Activated naive CD4-positive, alpha-beta T cell treated with anti-CD3 and anti-CD28 coated beads, Interleukin-2, amount 50 U/mL, for 16 hours (primary cell): ENCODE measurements at places on chromosomes 6 and 20.

GRCh38 chr6:33993653-33994471 is 152.0 kb downstream of the GRM4 start:
- DNase-seq: no peak

DNA sequence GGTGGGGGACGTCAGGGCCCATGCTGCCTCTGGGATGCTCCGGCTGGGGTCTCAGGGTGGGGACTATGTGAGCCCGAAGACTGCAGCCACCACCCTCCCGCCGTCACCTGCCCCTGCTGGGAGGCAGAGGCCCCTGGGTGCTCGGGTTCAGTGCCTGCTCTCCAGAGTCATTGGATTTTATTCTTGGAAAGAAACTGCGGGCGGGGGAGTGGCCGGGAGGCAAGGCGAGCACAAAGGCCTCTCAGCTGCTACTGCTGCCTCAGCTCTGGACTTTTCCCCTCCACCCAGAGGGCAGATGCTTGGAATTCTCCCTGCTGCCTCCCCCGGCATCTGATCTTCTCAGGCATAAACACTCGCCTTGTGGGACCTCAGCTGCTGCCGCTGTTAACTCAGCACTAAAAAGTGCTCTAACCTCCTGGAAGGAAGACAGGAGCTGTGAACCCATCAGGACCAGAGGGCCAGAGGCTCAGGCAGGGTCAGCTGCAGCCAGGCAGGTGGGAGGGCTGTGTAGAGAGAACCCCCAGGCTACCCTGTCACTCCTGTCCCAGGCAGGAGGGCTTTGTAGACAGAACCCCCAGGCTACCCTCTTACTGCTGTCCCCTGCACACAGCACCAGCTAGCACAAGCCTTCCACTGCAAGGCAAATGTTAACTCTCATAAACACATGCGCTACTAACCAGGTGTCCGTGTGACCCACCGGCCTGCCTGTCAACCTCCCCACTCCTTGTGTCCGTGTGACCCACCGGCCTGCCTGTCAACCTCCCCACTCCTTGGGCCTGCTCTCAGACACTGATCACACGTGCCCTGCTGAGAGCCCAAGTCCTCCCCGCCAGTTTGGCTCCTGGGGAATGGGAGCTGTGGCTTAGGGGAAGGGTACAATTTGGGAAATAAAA is 9.4 kb upstream of the FRMD1 start:
- DNase-seq: no peak

DNA sequence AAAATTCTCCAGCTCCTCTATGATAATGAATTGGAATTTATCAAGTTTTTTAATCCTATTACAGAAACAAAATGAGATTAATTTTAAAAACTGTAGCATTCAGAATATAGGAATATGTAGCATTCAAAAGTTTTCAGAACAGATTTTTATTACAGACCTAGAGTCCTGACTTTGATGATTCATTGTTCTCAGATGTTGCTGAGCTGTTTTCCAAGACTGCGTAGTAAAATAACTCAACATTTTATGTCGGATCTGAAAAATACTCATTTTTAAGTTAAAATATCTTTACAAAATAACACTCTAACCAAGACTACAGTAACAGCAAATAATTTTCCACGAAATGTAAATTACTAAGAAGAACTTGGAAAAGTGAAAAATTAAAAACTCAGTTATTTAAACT is 67.1 kb downstream of the SYCP2 start:
- no peak for DNase-seq

DNA sequence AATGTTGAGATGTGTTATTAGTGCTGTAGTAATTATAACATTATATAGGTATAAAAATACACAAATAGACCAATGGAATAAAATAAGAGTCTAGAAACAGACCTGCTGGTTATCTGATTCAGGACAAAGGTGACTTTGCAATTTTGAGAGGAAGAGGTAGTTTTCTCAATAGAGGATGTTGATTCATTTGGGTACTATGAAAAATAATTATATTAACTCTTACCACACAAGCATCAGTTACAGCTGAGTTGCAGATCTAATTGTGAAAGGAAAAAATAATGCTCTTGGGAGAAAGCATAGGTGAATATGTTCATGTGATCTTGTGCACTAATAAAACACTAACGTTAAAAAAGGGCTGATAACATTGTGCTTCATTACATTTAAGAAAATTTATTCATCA is 103.0 kb downstream of the BCKDHB start:
- DNase-seq: no peak

DNA sequence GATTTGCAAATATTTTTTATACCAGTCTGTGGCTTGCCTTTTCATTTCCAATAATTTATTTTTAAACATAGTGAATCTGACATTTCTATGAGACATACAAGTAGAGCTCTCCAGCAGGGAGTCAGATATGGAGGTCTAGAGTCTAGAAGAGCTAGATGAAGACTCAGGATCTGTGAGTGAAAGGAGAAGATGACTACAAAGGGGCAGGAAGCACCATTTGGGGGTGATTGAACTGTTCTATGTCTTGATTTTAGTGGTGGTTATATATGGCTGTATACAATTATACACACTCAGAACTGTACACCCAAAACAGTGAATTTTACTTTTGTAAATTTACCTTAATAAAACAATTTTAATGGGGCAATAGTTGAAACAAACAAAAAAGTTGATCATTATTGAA is 127.9 kb upstream of the BACH2 start:
- DNase-seq: no peak

DNA sequence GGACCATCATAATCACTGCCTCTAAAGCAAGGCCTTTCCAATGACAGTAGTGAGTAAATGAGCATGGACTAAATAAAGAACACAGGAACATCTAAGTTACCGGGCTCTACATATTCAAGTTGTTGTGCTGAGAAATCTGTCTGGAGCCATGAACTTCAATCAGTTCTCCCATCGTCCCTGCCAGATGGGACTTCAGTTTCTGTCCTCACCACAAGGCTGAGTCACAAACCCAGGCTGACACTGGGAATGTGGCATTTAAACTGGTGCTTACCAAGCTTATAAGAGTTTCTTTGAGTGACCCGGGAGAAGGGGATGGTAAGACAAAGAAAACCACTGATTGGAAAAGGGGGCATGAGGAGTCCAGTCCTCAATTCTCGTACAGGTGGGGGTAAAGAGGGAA is 497.0 kb downstream of the MAFB start:
- no peak for DNase-seq

- DNase-seq: no peak
Observed at GRCh38 chr6:155157101-155157500, 106.7 kb upstream of the CLDN20 start.

- DNase-seq: no peak
Observed at GRCh38 chr6:13920552-13920951, 4.2 kb upstream of the RNF182 start.

GRCh38 chr6:12324099-12324498 is 33.9 kb downstream of the EDN1 start:
- no peak for DNase-seq

DNA sequence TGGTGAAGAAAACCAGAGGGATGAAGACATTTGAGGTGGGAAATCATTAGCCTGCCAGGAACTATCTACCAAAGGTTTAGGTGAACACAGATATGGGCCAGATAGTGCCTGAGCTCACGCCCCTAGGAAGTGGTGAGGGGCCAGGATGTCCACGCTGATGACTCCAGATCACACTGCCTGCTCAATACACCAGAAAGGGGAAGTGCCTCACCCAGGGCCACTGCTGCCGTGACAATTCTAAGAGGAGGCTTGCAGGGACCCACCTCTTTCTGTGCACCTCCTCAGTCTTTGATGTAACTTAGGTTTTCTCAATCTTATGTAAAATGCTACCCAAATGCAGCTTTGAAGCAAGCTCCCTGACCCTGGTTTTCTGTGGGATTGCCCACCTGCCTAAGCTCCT is 5.4 kb upstream of the RAB44 start:
- DNase-seq: no peak

DNA sequence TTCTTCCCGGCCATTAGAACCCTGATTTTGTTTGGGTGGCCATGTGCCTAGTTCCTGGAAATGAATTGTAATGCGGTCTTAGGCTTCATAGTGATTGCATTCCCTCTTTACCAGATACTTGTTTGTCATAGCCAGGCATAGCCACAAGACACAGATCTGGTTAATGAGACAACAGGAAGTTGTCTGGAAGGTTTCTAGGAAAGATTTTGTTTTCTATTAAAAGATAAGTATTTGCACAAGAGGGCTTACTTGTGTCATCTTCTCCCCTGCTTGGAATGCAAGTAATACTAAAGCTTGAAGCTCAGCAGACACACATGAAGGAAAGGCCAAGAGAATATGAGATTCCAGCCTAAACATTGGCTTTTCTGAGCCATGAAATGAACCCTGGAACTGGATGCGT is 12.9 kb downstream of the FARS2 start:
- DNase-seq: no peak

DNA sequence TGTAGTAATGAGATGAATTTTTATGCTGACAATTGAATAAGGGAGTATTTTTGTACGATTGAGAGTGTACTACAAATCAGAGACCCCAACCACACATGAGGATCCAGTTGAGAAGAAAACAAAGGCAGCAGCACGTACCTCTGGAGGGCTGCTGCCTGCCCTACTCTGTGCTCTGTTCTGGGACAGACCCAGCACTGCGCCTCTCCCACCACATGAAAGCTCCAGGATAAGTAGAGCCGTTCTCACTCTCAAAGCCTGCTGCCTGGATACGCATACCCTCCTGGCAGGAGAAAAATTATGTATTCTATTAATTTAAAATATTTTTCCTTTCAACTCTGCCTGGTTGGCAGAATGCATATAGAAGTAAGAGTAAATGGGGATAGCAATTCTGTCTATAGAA is 11.5 kb upstream of the TRAF3IP2 start:
- DNase-seq: no peak

DNA sequence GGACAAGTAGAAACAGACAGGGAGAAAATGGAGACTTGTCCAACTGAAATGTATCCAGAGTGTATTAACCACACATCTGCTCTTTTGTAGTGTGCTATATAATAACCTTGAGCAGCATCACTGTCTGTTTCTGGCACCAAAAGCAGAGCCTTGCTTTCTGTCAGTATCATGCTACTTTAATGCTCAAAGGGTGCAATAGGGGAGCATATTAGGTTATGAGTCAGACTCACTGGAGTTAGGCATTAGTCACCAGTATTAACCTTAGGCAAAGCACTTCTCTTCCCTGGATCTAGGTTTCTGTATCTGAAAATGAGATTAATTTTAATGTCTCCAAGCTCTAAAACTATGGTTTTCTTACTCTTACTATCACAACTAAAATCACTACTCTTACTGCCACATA is 280.1 kb downstream of the TFAP2B start:
- DNase-seq: no peak

DNA sequence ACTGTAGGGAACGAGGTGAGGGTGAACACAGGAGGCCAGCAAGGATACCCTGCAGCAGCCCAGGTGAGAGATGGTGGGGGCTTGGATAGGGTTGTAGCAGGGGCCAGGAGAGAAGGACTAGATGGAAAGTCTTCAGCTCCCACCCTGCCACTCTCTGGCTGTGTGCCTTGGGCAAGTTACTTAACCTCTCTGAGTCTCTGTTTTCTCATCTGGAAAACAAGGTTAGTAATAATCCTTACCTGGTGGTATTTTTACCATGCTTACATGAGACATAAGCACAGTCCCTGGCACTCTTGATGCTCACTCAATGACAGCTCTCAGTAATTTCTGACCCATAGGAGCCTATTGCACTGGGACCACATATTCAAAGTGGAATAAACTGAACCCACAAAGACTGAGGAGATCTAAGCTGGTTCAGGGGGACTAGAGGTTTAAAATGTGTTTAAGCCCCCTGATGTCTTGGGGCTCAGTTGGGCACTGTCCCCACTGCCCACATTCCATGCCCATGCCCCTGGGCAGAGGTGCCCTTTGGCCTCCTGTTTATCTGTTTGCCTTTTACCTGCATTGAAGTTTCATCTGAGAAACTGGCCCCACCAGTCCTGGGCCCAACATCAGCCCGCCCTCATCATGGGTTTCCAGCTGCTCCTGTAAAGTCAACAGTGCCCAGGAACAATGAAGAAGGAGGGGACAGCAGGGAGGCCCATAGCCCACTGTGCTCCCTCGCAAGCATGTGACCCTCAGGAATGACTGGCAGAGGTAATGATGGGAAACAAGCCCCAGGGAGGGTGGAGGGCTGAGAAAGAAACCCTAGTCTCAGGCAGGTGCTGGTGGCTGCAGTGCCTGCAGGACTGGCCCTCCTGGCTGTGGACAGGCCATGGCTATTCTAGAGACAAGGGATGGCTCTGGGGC is 104.0 kb downstream of the VEGFA start:
- no peak for DNase-seq

GRCh38 chr20:63351811-63352591 is 9.1 kb downstream of the CHRNA4 start:
- no peak for DNase-seq

GRCh38 chr20:528923-529604 is 14.5 kb downstream of the CSNK2A1 start:
- no peak for DNase-seq

- no peak for DNase-seq
Observed at GRCh38 chr20:37610203-37610798, 82.6 kb upstream of the BLCAP start.

GRCh38 chr6:35425284-35425683 is 26.9 kb upstream of the FANCE start:
- DNase-seq: no peak

DNA sequence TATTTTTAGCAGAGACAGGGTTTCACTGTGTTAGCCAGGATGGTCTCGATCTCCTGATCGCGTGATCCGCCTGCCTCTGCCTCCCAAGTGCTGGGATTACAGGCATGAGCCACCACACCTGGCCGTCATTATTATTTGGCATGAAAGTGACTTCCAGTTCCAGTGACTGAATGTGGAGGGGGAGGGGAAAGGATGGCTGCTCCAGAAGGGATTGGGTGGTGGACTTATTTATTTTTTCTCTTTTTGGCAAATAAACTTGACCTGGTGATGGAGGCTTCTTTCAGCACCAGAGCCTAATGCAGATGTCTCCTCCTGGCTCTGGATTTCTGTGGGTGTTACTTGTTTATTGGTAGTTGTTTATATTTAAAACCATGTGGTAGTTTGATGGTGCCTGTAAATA is 16.9 kb upstream of the SLC22A23 start:
- DNase-seq: no peak

DNA sequence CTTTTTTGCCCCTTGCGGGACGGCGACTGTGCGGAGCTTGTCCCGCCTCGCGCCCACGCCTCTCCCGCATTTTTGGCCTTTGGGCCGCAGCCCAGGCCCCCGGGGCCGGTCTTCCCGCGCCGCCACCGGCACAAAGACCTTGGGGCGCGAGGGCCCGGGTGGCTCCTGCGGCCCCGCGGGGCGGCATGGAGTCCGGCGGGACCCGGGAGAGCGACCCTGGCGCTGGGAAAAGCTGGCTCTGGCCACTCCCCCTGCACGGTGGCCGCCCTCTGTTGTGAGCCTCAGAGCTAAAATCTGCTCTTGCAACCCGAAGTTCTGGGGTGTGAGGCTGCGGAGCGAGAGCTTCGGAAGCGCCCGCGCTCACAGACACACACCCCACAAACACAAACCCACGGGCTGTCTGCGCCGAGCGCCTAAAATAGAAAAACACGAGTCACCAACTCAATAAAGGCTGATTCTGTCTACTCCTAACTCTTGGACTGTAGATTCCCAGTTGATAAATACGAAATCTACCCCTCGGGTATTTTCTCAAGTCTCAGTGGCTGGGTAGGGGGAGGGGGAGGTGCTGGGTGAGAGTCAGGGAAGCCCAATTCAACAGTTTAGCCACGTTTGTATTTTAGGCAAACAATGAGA is 496 bp upstream of the BEND3 start:
- DNase-seq: peak; percentile 42
